ENCODE measurements at places on chromosomes 3 and 15.

- no peak for DNase-seq
Observed at GRCh38 chr3:150362515-150363302, 45.4 kb upstream of the TSC22D2 start.

- no peak for DNase-seq
Observed at GRCh38 chr15:100517846-100518245, 10.9 kb downstream of the CERS3 start.

DNA sequence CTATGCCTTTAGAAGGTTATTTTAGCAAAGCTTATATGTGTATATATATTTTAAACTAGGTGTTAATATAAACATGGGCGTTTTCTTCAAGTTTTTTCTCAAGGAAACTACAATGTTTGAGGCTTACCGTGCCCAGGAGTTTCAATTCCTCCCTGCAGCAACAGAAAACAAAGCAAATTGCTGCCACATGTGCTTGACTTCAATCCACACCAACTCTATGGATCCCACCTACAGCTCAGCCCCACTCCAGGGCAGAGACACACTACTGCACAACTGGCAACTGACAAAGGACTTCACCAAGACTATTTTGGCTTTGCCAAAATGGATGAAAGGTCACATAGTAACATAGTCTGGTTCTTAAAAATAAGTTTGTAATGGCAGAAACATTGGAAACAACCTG, 346.6 kb downstream of the ERC2 start:
- DNase-seq, result no peak

DNA sequence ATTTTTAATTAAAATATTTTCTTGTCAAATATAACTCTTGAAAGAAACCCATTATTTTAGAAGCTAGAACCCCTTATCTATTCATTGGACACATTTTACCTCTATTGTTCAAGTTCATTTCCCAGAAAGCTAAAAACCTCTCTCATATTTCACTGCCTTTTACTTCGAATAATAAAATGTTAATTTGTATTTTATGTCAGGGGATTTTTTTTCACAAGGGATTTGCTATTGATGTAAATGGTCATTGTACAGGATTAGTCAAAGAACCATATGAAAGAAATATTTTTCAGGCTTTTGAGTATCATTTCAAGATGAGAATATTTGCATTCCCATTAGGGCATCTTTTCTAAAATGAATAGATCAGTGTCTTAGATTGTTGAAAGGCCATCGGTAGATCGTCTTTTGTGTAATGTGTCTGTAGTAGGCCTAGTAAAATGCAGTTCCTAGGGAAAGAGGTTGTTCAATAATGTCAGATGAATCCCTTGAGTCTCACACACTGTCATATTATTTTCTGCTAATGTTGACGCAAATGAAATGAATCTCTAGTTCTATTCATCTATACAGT, 114.5 kb downstream of the ROBO1 start:
- DNase-seq, result no peak

DNA sequence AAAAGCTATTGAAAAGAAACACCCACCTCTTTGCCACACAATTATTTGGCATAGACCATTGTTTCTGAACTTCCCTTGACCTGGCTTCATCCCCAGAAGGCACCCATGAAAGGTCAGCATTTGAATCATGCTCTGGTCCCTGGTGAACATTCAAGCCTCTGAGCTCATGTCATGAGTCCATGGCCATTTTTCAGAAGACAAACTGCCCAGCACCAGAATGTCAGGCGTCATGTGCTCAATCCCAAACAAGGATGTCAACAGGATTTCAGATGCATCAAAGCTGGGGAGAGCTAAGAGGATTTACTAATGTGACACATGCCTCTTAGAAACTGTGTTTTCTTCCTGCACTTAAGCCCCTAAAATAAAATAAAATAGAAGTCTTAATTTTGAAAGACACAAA, 41.3 kb downstream of the TMED3 start:
- DNase-seq, result no peak

GRCh38 chr3:185069037-185070030, 83.5 kb downstream of the C3orf70 start:
- peak; percentile 26 for DNase-seq

DNA sequence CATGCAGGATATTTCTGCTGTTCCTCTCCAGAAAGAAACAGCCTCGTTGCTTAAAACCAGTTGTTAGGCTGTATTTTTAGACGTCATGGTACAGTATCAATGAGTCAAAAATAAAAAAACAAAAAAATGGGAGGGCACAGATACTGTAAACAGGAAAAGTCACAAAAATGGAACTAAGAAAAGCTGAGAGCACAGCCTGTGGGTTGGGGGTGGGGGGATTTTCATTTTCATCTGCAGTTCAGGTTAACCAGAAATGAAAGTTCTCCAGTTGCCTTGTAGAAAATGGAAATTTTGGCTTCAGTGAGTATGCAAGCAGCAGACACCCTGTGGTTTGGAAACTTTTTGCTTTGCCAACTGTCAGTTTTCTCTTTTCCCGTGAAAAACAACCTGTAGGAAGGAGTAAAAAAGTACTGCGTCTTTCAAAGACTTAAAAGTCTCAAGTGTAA, 59.0 kb downstream of the FRMD4B start:
- DNase-seq, result no peak

DNA sequence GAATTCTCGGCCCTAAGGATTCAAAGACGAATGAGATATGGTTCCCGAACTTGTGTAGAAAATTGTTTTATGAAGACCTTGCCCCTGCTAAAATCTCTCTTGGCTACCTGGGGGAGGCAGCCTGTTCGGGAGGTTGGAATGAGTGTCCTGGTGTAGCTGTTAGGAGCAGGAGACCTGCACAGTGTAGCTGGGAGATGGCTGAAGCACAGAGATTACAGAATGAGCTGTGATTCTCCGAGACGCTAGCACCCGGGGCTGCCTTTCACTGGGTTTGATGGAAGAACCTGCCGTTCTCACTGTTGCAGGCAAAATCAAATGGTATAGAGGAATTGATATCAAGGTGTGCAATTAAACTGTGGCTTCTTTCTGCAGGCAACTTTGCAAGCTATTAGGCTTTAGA, 68.0 kb downstream of the TRAK1 start:
- DNase-seq, result no peak

- no peak for DNase-seq
Observed at GRCh38 chr3:55720614-55721013, 233.5 kb upstream of the WNT5A start.

DNA sequence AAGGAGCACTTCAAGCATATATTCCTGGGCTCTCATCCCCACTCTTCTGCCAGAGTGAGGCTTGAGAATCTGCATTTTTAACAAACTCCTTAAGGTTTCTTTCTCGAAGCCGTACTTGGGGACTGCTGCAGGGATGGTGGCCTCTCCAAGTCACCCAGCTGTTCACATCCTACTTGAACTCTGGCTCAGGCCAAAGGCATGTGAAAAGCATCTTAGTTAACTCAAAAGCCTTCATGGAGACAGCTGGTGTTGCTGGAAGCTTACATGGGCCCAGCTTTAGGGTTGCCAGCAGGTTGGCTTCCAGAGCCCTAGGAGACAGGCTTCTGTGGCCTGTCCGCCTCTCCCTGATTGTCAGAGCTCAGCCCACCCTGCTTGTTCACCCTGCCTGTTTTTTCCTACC, 139.2 kb downstream of the THSD4 start:
- no peak for DNase-seq

- peak; percentile 39 for DNase-seq
Observed at GRCh38 chr3:16067837-16068471, 106.5 kb upstream of the GALNT15 start.

DNA sequence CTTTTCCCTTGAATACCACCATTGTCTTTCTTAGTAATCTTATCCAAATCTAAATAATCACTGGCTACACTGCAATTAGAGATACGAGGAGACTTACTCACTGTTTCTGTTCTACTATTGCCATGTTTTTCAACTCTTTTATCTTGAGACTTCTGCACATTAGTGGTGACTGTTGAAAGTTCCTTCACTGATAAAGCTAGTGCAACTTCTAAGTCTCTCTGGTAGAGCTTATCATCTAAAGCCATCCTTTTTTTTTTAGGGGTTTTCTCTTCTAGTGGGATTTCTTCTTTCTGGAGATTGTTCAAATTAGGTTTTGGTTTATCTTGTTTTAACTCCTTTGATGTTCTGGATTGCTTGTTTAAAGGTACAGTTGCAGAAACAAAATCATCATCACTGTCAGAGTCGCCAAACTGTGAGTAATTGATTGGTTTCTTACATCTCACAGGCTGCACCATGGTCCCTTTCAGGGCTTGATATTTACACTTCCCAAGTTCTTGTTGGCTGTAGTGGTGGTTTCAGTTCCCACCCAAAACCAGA, 37.7 kb downstream of the NCK1 start:
- DNase-seq, result no peak

- no peak for DNase-seq
Observed at GRCh38 chr3:177538750-177539730, 341.8 kb upstream of the TBL1XR1 start.

DNA sequence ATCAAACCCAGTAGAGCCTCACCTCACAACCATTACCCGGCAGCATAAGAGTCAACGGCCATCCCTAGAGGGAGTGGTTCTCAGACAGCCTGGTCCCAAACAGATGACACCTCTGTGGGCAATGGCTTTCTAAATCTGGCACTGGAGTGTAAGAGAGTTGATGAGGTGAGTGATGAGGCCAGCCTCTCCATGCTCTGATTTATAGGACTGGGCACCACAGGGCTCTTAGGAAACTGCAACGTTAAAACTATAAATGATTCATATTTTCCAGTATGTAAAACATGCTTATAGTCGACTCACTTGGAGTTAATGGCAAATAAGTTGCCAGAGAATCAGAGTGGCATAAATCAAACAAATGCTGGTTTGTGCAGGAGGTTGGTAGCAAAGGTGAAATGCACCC, 187.7 kb downstream of the GREM1 start:
- no peak for DNase-seq

DNA sequence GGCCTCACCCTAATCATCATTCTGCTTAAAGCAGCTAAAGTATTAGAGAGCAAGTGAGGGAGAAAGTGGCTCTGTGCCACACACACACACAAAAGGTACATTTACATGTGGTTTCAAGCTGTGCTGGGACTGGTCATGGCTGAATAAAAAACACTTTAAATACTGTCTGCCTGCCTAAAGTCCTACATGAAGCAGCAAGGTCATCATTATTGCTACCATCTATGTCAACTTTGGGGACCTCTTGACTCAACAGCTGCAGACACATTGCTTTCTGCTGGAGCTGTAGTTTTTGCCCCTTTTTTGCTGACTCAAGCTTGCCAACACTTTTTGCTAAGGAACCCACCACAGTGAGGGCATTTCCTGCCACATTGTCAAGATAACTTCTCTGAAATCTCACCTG, 1237.9 kb downstream of the ROBO2 start:
- DNase-seq, result no peak

GRCh38 chr15:81015621-81016488, 15.1 kb downstream of the TLNRD1 start:
- DNase-seq, result no peak

- no peak for DNase-seq
Observed at GRCh38 chr3:46059432-46059831, 32.1 kb upstream of the XCR1 start.

DNA sequence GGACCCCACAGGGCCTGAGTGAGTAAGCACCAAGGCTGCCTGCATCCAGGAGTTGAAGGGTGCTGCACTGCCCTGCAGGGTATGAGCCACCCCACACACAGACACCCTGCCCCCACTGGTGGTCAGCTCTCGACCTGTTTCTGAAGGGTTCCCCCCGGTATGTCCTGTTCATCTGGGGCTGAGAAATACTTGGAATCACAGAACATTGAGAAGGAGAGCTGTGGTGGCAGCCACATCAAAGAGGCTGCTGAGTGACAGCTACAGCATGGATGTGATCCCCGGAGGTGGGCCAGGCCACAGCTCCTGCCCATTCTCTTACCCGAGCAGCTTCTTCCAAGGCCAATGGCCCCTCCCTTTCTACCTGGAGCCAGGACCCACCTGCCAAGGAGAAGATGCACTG, 66.4 kb upstream of the PLXNA1 start:
- DNase-seq, result no peak

DNA sequence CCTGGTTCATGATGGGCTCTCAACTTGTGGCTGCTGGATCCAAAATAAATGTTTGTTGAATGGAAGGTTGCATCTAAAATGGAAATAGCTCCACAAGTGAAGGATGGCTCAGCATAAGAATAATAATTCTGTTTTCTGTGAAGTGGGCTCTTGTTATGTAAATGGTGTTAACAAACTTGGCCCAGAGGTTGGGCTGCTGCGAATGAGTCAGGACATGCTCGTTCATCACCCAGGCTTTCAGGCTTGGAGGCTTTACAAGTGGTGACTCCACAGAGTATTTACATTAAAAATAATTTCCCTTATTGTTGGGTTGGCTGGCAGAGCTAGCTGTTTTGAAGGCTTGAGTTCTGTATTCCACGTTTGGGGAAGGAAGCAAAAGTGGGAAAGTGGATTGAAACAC, 60.5 kb downstream of the ITGB5 start:
- DNase-seq, result no peak

- no peak for DNase-seq
Observed at GRCh38 chr3:46661776-46662766, 31.4 kb downstream of the ALS2CL start.

DNA sequence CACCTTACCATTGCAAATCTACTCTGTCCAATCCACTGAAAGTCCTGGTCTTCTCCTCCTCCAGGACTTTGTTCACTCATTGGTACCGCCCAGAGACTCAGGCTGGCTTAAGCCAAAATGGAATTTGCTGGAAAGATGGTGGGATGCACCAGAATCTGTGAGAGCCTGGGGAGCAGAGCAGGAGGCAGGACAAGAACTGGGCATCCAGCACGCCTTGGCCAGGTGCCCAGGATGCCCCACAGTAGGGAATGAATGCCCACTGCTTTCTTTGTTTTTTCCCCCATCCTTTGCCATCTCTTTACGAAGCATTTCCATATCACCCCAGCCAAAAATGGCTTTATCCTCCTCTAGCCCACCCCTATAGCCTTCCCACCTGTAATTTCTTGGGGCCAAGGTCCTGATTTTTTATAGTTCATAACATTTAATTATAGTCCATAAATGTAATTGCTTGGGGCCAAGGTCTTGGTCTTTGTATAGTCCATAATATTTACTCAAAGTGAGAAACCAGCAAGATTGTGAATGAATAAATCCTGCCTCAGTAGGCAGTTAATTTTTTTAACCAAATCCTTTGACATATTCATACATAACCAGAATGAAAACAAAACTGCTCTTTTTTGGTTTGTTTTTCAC, 23.3 kb upstream of the IREB2 start:
- no peak for DNase-seq

DNA sequence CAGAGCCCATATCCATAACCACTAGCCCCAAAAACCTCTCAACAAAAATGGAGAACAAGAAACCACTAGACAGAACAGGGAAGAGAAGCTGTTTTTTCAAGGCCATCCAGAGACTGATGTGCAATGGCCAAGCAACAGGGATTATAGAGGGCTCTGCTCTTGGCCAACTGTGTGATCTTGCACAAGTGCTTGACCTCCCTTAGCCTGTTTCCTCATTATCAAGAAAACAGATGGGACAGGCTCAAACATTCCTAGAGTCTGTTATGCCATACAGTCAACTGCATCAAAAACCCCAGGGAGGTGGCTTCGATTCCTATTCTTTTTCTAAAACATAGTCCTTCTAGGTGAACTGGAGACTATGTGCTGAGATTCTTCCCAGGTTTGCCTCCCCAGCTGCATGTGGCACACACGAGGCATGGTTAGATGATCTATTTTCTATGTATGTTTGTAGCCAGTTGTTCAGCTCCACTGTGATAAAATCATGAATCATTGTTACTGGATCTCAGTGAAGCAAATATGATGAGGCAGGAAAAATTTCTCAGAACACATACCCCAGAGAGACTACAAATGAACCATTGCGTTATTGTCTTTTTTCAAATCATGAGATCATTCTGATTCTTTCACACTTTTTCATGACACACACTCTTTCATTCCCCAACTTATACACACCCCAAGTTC, 132.9 kb upstream of the TGFBR2 start:
- DNase-seq, result no peak
